Adipocyte (in vitro differentiated cells): ENCODE measurements at places on chromosomes 12 and 14.

DNA sequence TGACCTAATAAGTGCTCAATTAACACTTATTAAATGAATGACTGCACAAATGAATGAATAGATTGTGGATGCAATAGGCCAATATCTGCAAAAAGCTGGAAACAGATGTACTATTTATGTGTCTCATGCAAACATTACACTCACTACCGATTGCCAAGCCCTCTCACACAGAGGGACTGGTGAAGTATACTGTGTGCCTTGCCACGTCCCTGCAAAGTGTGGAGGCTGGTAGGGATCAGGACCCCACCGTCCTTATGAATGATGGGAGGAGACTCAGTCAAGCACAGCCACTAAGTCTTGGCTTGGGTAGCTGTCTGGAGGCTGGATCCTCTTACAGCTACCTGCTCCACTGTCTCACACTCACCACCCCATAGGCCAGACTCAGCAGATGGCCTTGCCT, 3.9 kb upstream of the TUNAR start:
- no peak for DNase-seq

GRCh38 chr12:61161961-61162360, 1098.2 kb upstream of the USP15 start:
- DNase-seq, result no peak

DNA sequence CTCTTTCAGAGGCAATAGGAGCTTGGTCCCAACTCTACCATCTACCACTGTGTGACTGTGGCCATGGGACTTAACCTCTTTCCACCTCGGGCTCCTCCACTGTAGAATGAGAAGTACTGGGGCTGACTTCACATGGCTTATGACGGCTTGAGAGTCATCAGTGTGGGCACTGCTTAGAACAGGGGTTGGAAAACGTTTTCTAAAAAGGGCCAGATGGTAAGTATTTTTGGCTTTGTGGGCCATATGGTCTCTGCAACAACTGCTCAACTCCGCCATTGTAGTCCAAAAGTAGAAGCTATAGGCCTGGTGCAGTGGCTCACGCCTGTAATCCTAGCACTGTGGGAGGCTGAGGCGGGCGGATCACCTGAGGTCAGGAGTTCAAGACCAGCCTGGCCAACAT, 69.2 kb upstream of the LTA4H start:
- no peak for DNase-seq

DNA sequence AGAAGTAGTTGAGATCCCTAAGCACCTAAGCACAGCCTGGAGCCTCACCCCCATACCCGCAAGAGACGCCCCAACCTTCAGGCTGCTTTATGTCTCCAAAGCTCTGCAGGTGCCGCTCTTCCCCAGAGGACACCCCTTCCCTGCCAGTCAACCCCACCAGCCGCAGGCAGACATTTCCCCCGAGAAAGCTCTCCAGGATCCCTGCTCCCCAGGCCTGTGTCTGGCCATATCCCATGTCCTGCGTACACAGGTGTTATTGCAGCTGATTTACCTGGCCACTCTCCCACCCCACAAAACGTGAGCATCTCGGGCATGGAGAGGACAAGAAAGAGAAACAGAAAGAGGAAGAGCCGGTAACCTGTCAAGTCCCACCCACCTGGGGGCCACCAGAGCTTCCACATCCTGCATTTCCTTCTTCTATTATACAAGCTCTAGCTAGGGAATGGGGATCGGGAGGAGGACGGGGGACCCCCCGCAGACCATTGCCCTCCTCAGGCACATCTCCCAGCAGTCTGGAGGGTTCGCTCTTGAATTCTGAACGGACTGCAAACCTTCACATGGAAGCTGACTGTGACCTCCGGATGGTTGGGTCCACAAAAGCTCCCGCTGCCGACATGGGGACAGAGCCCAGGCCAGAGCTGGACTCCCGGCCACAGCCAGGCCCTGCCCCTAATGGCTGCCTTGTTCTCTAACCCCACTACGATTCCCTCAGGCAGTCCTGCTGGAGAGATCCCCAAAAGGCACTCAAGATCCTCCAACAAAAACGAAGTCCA, 17.6 kb downstream of the CCDC88C start:
- DNase-seq, result no peak

GRCh38 chr12:58386136-58386535, 444.8 kb downstream of the ATP23 start:
- DNase-seq, result no peak

GRCh38 chr12:94169966-94170689, 21.8 kb downstream of the PLXNC1 start:
- DNase-seq, result no peak

DNA sequence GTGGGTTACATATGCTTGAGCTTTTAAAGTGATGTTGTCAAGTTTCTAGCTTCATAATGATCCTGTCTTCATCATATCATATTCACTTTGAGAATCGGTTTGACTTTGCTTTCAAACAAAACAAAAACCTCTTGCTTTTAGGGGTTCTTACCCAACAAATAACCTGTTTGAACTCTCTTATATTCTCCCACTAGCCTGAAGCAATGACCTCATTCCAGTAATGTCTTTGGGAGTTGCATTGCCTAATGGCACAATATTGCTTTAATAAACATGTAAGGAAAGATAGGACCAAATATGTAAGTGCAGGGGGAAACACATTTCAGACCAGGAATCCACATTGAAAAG, 27.7 kb downstream of the WBP11 start:
- DNase-seq, result peak; percentile 83

DNA sequence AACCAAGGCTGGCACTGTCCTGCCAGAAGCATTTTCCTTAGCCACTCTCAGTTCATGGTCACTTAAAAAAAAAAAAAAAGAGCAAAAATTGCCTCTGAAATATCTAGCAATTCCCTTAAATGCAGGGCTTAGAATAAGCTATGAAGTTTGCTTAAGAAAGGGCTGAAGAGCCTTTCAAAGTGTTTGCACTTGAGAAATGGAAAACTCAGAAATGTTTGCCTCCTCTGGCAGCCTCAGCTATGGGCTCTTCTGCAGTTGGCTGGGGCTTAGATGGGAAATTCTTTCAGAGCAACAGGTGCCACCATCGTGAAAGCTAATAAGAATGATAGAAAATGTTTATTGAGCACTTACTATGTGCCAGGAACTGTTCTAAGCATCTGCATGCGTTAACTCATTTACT, 48.5 kb upstream of the TSPAN11 start:
- DNase-seq, result no peak

DNA sequence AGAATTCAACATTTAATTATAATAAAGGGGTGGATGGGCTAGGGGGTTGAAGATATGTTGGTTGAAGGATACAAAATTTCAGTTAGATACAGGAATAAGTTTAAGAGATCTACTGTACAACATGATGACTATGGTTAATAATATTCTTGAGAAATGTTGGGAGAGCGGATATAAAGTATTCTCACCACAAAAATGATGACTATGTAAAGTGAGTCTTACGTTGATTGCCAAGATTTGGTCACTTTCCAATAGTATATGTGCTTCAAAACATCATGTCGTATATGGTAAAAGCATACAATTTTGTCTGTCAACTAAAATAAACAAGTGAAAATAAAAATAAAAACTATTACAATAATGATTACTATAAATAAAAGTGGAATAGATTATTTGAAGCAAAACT, 802.0 kb downstream of the C12orf50 start:
- no peak for DNase-seq

- DNase-seq, result no peak
Observed at GRCh38 chr12:22473212-22473611, 71.1 kb downstream of the C2CD5 start.

DNA sequence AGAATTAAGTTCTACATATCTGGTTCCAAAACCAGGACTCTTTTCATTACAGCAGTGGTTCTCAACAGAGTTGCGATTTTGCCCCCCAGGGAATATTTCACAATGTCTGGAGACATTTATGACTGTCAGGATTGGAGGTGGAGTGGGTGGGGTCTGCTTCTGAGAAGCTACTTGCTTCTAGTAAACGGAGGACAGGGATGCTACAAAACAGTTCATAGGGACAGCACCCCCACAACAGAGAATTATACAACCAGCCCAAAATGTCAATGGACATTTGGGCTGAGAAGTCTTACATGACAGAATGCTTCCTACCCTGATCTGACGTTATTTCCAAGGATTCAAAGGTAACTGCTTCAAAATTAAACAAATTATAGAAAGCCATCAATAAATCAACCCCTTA, 739 bp upstream of the SPATA7 start:
- DNase-seq, result peak; percentile 72
